ENCODE measurements at places on chromosomes 6 and 20.

- no peak for DNase-seq
Observed at GRCh38 chr20:59448196-59448595, 147.8 kb downstream of the EDN3 start.

DNA sequence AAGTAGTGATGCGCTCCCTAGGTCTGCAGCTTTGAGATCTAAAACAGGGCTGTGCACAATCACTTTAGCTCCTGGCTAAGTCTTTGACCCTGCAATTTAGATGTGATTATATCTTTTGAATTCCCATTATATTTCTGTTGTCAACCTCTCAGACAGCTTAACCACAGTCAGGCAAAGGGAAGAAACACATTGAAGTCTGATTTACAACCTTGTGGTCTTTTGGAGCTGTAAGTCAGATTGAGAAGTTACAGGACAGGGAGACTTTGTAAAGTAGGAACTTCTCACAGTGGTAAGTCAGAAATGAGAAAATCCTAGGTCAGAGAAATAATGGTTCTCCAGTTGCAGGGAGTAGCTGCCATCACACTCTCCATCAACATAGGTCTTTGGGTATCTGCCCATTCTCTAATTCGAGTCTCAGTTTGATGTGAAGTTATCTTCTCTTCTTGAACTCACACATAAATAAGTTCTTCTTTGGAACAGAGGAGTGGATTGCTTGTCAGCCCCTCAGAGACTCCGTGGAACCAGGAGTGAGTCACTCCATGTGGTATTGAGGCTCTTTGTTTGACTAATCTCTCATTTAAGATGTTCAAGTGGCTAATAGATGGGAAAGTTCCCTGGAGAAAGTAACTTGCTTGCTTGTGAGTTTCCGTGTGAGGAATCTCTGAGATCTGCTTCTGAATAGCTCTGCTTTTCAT lies 35.0 kb upstream of the SGK1 start:
- DNase-seq: no peak

DNA sequence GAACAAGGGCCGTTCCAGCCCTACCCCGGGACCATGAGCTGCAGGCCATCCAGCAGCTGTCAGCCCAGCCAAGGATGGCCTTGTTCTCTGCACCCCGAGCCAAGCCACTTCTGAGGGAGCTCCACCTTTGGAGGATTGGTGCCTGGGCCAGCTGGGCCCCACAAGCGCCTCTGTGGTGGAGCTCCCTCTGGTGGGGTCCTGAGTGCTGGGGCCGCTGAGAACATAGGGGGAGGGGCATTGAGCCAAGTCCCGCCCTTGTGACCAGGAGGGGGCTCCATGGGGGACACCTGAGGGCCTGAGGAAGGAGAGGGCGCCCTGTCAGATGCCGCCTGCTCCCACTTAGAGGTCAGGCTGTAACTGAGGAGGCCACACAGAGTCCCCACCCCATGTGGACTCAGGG lies 43.2 kb downstream of the YTHDF1 start:
- no peak for DNase-seq

GRCh38 chr6:153790048-153790447 lies 249.0 kb upstream of the OPRM1 start:
- no peak for DNase-seq

GRCh38 chr20:34618676-34619075 lies 58.2 kb downstream of the PIGU start:
- no peak for DNase-seq

- DNase-seq: no peak
Observed at GRCh38 chr20:62728781-62729300, 20.2 kb downstream of the NTSR1 start.
